HS-5 (cell line): ENCODE measurements at places on chromosomes 16 and 17.

GRCh38 chr16:88999457-89000206, 22.6 kb upstream of the CBFA2T3 start:
- DNase-seq, result no peak

- no peak for DNase-seq
Measured at GRCh38 chr16:73083271-73083670, 35.3 kb upstream of the ZFHX3 start.

DNA sequence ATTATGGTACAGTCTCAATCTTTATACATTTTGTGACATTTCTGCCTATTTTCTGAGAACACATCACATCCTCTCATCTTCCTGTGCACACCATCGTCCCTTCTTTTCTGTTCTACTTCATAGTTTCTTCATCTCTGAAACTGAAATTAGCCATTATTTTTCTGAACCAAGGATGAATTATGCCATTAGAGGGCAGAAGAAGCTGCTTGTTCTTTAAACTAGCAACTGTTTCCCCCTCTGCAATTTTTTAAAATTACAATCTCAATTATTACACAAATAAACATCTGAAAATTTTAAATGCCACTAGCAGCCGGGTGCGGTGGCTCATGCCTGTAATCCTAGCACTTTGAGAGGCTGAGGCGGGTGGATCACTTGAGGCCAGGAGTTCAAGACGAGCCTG, 41.3 kb downstream of the RBBP6 start:
- DNase-seq, result no peak

GRCh38 chr17:45992175-45992574, 6.9 kb upstream of the STH start:
- no peak for DNase-seq

- no peak for DNase-seq
Measured at GRCh38 chr16:11447836-11448235, 102.6 kb downstream of the RMI2 start.

DNA sequence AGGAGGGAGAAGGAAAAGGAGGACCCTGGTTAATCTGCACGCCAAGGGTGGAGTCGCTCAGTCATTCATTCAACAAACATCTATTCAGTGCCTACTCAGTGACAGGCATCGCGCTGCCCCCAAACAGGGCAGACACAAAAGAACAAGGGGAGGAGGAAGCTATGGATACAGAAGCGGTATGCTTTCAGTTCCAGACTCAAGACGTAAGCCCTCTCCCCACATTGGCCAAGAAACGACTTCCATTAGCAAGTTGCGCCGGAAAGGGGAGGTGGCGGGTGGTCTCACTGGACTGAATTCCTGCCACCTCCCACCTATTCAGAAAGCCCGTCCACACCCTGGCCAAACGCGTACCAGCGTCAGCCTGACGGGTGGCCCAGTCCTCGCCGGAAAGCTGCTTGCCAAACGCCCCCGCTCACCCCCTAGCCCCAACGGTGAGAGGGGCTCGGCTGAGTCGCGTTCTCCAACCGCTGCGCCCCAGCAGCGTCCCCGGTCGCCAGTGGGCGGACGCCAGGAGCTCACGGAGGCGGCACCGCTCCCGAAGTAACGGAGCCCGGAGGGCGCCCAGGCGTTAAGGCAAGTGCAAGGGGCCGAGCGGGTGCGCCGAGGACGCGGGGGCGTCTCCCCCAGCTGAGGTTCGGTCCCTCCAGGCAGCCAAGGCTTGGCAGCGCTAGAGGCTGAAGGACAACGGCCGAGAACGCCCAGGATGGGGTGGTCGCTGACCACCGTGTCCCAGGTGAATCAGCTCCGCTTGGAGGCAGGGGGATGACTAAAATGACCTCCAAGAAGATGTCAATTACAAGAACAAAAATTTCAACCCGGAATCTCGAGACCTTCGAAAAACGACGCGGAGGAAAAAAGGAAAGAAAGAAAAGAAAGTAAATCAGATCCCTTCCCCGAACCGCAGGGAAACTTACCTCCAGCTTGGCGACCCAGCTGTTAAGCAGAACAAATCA, 470.7 kb downstream of the SOX9 start:
- DNase-seq, result no peak

DNA sequence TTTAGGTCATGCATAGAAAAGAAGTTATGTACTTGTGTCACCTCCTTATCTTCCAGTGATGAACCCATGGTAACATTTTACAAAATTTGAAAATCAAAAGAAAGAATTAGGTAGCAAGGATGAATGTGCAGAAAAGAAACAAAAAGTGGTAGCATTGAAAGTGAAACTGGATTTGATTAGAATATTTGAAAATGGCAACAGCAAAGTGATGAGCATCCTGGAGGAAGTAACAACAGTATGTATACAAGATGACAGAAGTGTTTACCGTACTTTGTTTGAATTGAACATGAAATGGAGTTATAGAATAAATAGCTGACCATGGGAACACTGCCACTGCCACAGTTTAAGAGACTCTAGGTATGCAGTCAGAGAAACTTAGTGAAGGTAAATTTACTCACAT, 1313.1 kb downstream of the CDH11 start:
- no peak for DNase-seq

DNA sequence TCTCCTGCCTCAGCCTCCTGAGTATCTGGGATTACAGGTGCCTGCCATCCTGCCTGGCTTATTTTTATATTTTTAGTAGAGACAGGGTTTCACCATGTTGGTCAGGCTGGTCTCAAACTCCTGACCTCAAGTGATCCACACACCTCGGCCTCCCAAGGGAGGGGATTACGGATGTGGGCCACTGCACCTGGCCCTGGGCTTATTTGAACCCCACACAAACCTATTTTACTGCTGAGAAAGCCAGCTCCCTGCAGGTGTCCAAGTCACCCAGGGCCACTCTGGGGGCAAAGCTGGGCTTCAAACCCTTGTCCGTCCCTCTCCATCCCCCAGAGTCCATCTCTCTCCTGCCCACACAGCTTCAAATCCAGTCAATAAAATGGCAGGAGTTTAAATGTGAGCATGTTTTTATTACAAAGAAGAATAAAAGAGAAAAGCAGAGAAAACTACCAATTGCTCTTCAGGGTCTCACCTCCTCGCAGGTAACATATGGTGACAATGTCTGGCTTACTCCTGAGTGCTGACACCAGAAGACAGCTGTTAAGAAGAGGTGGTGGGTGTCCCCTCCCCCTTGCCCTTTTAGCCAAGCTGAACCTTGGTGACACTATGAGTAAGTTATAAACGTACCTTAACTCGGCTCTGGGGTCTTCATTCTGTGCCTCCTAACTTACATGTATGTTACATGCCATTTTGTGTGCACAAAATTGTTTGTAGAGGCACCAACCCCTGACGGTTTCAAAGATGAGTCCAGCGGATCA, 45.4 kb downstream of the LAT start:
- no peak for DNase-seq

GRCh38 chr16:75647112-75647491, 363 bp downstream of the KARS1 start:
- DNase-seq, result no peak

- DNase-seq, result no peak
Measured at GRCh38 chr16:30354423-30355143, 525 bp downstream of the CD2BP2 start.

DNA sequence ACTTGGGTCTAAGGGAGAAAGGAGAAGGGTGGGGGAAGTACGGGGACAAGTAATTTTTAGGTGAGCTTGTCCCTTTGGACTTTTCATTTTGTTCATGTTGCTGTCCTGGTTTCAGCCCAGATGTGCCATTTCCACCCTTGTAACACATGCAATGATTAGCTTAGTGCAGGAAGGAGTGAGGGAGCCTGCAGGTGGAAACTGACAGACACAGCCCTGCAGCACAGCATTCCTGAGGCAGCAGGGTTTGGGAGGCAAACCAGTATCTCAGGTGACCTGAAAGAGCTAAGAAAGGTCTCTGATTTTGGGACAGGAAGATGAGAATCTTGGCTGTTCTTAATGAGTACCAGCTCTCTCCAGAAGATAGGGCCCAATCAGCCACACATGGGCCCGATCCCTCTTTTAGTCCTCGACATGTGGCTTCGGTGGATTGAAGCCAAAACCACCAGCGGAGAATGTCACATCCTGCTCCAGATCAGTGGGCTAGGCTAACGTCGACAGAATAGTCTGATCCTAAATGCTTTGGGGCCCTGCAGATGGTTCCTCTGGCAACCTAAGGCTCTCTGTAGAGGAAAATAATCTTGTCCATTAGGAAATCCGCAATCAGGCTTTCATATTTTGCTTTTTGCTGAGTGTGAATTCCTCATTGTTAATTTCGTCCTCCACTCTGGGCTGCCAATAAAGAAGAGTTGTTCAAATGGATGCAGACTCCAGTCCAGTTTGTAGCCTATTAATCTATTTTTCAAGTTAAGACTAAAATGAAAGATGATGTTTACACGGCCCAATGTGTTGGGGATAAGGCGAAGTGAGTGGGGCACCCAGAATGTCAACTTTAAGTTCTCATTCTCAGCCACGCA, 3.8 kb upstream of the RNF157 start:
- no peak for DNase-seq

DNA sequence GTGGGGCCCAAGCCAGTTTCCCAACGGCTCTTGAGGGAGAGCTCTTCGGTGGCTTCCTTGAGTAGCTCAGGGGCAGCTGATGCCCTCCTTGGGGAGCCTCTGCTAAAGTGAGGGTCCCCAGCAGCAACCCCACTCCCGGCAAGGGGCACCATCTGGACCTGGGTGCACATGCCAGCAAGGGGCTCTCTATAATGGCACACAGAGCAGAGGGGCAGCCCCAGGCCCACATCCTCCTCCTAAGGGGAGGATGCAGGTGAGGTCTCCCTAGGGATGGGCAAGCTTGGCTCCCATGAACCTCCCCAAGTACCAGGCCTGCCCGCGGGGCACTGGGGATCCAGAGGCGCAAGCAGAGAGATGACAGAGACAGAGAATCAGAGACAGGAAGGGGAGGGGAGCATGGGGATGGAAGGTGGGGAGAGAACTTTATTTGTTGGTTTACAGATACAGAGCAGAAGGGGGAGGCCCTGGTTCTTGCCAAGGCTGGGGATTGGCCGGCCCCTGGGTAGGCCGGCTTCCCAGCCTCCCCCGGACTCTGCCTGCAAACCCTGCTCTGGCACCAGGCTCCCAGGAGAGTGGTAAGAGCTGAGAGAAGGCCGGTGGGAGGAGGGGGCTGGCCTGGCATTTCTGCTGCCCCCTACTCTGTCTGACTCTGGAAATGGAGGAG, 61.4 kb downstream of the SRCIN1 start:
- DNase-seq, result no peak

DNA sequence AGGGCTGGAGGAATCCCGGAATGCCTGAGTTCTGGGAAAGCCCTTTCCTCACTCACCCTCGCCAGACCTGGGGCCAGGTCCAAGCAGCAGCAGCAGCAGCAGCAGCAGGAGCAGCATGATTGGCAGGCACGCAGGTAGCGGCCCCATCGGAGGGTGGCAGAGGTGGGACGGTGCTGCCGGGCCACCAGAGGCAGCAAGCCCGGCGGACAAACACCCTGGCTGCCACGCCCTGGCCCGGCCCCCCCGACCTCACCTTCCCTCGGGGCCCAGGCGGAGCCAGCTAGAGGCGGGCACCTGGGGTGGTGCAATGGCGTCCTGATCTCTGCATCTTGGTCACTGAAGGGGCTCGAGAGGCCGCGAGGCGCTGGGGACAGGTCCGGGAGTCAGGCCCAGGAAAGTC, 122.4 kb downstream of the LAT start:
- no peak for DNase-seq

DNA sequence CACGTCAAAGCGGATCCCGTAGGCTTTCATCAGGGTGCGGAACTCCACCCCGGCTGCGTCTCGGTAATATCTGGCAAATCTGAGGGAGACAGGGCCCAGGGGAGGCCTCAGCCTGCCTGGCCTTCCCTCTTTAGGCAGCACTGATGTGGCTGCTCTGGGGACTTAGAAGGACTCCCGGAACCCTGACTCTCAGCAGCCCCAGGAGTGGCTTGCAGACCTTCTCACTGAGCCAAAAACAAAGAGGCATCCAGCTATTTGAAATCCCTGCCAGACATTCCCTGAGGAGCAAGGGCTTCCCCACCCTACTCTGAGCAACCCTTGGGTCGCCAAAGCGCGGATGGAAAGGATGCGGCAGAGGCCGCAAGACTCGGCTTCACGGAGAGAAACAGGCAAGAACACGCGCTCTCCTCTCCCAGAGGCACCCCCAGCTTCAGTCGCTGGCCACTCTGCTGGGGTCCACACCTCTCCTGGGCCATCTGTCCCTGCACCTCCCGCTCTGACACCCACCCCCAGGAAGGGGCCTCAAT, 7.9 kb downstream of the P2RX5 start:
- no peak for DNase-seq

DNA sequence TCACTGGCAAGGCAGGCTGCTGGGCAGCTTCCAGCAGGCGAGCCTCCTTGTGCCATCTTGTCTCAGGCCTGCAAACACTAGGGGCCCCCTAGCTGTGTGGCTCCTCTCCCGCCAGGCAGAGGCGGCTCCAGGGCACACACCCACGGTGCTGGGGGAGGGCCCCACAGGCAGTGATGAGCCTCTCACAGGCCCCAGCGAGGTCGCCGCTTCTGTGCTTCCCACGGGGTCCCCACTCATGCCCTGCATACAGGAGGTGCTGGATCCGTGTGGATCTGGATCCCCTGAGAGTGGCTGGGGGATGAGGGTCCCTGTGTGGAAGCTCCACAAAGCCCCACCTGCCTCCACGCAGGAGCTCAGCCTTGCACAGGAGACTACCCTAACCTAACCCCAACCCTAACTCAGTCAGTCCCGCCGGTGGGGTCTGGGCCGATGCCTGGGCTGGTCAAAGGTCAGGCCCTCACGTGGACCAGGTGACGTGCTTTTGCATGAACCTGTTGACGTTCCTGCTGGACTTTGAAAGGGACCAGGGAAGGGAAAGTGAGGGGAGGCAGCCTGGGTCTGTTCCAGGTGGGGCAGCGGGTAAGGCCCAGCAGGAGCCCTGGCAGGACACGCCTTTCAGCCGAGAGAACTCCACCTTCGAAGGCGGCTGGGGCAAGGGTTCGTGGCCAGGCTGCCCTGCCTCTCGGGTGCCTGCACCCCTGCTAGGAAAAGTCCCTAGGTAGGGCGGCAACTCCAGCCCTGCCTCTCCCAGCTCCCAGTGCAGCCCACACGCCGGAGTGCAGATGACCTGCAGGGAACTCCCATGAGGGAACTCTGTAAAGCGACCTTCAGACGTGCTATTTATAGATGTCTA, 5.2 kb downstream of the SECTM1 start:
- DNase-seq, result no peak
